ENCODE measurements at places on chromosomes 2 and 18.

GRCh38 chr2:171391532-171391931, 42.3 kb downstream of the METTL8 start:
- DNase-seq, result no peak

- no peak for DNase-seq
Observed at GRCh38 chr2:43984533-43984932, 11.3 kb downstream of the LRPPRC start.

- DNase-seq, result no peak
Observed at GRCh38 chr2:233025706-233026105, 6.8 kb upstream of the NEU2 start.

GRCh38 chr2:45862843-45863242, 211.4 kb downstream of the PRKCE start:
- no peak for DNase-seq

- DNase-seq, result no peak
Observed at GRCh38 chr2:73282924-73283544, 1.2 kb downstream of the FBXO41 start.

DNA sequence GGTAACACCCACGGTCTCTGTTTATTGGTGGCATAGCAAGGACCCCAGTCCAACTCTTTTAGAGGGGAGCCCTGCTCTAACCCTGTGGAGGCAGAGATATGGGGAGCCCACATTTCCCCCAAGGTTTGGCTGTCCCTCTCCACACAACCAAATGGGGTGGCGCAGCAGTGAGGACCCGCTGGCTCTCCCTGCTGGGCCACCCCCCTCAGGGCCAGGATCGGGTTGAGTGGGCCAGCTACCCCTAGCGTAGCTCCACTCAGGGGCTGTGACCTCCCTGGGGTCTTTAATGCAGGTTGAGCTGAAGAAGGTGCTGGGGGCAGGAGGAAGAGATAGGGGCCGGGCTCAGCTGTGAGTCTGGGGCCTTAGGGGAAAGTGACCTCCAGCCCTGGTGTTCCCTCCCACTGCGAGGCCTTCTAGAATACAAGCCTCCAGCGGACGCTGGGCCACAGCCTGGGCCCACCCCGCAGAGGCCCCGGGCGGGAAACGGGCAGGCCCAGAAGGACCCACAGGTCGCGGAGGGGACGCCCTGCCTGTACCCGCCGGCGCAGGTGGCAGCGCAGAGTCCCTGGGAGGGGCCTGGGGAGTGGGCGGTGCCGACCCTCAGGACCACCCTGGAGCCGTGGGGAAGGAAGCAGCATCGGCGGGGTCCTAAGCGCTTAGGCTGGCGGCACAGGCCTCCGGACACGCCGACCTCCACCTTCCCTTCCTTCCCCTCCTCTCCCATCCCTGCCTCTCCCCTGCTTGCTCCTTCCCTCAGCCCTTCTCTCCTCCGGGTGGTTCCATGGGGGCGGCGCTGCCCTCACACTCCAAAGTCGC, 9.6 kb downstream of the CROCC2 start:
- no peak for DNase-seq

- DNase-seq, result no peak
Observed at GRCh38 chr2:208356846-208357574, 49.6 kb upstream of the PTH2R start.

- DNase-seq, result no peak
Observed at GRCh38 chr2:188434018-188434417, 142.3 kb downstream of the GULP1 start.

- no peak for DNase-seq
Observed at GRCh38 chr2:210955591-210955990, 399.2 kb downstream of the CPS1 start.

GRCh38 chr2:68328901-68329300, 9.2 kb upstream of the CNRIP1 start:
- DNase-seq, result no peak

GRCh38 chr2:229416116-229416694, 145.1 kb upstream of the PID1 start:
- no peak for DNase-seq

DNA sequence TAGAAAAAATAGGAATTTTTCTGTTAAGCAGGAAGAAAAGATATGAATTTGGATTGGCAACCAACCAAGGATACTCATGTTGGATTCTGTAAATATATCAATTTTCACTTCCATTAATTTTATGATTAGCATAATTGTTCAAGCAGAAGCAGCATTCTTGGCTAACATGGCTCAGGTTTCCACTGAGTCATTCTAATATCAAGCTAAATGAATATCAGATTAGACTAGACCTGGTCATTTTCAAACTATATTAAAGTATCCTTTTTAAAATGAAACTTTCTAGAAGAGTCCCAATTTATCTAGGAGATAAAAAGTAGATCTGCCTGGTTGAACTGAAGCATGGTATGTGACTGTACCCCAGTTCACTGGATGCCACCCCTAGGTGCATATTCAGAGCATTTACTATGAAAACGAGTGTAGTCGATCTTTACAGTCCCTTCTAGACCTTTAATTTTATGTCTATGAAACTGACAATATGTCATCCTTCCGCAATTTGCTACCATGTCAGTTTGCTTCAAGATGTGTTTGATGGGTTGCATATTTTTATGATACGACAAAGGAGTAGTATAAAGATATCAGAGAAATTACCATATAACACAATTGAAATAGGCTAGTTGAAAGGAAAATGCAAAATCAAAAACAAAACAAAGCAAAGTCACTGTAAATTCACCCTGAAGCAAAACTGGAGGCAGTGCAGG, 704.9 kb downstream of the ERBB4 start:
- DNase-seq, result no peak

GRCh38 chr2:172558372-172558771, 2.5 kb downstream of the PDK1 start:
- no peak for DNase-seq

GRCh38 chr2:57543211-57543610, 503.4 kb upstream of the VRK2 start:
- no peak for DNase-seq

GRCh38 chr2:65146078-65146477, 16.2 kb upstream of the RAB1A start:
- DNase-seq, result peak; percentile 37

GRCh38 chr2:146730882-146731281, 1113.9 kb upstream of the ACVR2A start:
- no peak for DNase-seq

GRCh38 chr2:52805901-52806410, 961.6 kb upstream of the CHAC2 start:
- no peak for DNase-seq

- no peak for DNase-seq
Observed at GRCh38 chr2:242013771-242014170, 144.2 kb downstream of the RTP5 start.

Data from SK-MEL-5 (cell line).